Endodermal cell (in vitro differentiated cells): ENCODE measurements at places on chromosomes 12 and 14. TPM values are rescaled to one million over a fixed set of nuclear protein-coding genes. Genes with fewer than 3 reads are reported as not detected.

Gene C12orf50
- total RNA-seq: 0.07 and 0.09 TPM in 2 replicates

Gene SYT10
- total RNA-seq: 3.7 to 10.6 TPM (median 9.3 TPM) in 3 replicates

Gene CLEC14A
- 0.45 and 0.59 TPM in 2 replicates for total RNA-seq

Gene CABP1
- 0.25 and 0.86 TPM in 2 replicates for total RNA-seq

Gene OR6C70
- not detected in 2 replicates for total RNA-seq
